Activated gamma-delta T cell treated with anti-CD3 and anti-CD28 coated beads, Interleukin-2, amount 50 U/mL, for 16 hours (primary cell): ENCODE measurements at places on chromosomes 4 and X.

GRCh38 chr4:147740176-147740575, 8.3 kb downstream of the ARHGAP10 start:
- DNase-seq: no peak

DNA sequence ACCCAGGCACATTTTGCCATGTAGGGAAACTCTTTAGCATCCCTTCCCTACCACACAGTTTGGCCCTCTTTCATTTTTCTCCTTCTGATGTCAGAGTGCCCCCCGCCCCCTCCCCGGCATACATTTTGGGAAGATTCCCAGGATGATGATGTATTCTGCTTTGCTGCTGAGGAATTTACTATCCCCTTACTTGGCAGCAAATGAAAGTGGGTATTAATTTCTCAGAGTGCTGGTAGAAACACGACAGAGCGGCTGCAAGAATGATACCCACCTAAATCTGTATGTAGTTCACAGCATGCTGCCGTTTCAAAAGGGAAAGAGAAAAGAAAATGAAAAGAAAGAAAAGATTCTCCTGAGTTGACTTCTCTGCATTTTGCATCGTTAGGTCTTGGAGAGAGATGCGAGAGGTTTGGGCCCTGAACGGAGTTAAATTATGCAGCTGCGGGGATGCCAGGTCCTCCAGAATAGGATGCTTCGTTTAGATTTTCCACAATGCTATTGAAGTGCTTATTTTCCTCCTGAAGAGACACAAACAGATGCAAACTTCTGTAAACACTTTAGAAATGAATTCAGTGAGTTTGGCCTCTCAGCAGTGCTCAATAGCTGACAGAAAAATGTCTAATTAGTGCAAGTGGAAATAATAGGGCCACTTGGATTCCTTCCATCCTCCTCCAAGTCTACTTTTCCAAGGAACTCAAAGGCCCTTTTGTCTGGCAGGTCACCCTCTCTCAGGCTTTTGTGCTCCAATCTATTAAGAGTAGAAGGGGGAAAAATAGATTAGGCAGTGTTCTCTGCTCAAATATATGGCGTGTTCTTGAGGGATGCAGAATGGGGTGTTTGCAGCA, 106.2 kb downstream of the ALPK1 start:
- no peak for DNase-seq

DNA sequence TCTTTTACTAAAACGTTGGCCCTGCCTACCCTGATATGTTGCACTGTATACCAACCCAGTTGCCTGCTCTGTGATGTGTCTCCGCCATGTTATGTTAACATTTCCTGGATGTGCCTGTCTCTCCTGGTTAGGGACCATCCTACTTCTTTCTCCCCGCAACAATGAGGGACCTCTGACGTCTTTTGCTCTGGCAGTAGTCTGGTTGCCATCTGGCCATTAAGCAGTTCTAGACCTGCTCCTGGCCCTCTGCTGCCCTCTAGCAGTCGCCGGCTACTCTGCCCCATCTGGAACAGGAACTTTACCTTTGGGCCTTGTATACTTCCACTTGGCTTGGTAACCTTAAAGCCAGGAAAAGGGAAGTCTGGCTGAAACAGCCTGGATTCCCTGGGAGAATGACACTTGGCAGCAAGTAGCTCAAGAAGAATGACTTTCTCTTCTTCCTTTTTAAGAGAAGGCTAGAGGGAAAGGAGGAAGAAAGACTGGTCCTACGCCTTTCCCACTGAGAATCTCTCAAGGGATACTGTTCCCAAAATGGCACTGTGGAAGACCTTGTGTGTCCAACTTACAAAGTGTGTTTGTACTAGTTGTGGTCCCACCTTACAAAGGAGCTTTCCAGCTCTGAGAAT, 63.5 kb downstream of the GPC3 start:
- DNase-seq: no peak

DNA sequence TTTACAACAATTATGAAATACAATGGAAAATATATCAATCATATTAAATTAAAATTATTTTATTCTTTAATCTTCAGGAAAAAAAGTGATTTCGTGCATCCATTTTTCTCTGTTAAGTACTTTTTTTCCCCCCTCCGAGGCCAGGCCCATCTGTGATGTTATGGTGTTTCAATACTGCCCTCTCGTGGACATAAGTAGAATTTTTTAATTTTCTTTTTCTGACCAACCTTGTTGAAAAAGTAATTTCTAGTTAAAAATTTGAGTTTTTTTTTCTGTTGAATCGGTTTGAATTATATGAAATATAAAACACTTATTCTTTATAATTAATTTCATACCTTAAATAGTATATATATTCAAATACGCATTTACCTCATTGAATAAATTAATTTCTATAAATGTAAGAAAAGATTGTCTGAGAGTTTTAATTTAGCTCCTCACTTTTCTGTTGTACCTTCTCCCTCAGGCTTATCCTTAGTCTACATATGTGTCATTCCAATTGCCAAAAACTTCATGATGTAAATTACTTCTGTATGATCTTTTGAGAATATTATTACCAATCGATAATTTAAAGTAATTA, 175.8 kb upstream of the TECRL start:
- no peak for DNase-seq

GRCh38 chr4:104451573-104451972, 43.1 kb downstream of the CXXC4 start:
- DNase-seq: no peak

DNA sequence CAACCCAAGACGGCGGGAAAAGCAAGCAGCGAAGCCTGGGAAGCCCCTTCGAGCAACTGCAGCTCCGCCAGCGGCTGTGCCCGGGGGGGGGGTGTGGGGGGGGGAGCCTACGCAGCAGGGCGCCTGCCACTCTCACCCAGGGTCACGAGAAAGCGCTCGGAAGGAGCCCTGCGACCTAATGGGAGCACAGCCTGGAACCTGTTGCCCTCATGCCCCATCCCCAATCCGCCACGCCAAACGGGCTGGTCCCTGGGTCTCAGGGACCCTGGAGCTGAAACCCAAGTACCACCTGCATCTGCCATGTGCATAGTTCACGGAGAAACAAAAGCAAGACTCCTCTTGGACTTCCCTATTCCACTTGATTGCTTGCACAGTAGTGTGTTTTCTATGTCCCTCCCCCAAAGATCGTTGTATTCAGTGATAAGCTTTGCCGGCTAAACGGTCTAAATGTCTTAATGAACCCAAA, 359 bp upstream of the GAB3 start:
- DNase-seq: no peak

GRCh38 chr4:121411151-121411744, 30.4 kb upstream of the QRFPR start:
- no peak for DNase-seq

GRCh38 chr4:152459326-152459725, 76.6 kb downstream of the FBXW7 start:
- no peak for DNase-seq

- DNase-seq: no peak
These were observed 15.6 kb upstream of the ART3 start for GRCh38 chr4:76058888-76059426.

- DNase-seq: no peak
These were observed 734 bp upstream of the GALNT7 start for GRCh38 chr4:173167758-173168395.

DNA sequence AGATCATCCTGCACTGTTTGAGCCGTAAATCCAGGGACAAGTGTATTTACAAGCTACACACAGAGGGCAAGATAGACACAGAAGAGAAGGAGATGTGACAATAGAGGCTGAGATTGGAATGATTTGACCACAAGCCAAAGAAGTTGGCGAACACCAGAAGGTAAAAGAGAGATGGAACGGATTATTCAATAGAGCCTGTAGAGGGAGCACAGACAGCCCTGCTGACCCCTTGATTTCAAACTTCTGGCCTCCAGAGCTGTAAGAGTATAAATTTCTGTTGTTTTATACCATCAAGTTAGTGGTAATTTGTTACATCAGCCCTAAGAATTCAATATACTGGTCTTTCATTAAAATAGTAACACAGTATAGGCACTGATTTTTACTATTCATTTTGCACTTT, 447.8 kb downstream of the FAT4 start:
- DNase-seq: no peak

- DNase-seq: no peak
These were observed 1.2 kb upstream of the BLTP1 start for GRCh38 chr4:122150931-122151330.

- DNase-seq: no peak
These were observed 58.3 kb upstream of the DHRSX start for GRCh38 chrX:2559124-2559523.

- DNase-seq: no peak
These were observed 73.4 kb upstream of the MAGEB2 start for GRCh38 chrX:30141966-30142365.

DNA sequence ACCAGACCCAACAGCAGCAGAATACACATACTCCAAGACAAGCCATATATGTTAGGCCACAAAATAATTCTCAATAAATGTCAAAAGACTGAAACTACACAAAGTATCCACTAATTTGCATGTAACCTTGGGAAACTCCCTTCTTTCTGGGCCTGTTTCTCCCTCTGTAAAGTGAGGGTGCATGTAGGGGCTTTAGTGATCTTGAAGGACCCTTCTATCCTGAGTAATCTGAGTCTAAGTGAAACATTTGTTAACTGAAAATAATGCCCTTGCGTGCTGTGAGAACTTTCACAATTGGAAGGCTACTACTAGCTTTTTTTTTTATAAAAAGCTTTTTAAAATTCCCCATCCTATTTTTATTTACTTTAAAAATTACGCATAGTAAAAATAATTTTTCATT, 125.2 kb downstream of the NEXMIF start:
- DNase-seq: no peak

- DNase-seq: no peak
These were observed 175.1 kb downstream of the AR start for GRCh38 chrX:67718926-67719325.

GRCh38 chr4:74206088-74206825, 48.3 kb downstream of the MTHFD2L start:
- DNase-seq: no peak

DNA sequence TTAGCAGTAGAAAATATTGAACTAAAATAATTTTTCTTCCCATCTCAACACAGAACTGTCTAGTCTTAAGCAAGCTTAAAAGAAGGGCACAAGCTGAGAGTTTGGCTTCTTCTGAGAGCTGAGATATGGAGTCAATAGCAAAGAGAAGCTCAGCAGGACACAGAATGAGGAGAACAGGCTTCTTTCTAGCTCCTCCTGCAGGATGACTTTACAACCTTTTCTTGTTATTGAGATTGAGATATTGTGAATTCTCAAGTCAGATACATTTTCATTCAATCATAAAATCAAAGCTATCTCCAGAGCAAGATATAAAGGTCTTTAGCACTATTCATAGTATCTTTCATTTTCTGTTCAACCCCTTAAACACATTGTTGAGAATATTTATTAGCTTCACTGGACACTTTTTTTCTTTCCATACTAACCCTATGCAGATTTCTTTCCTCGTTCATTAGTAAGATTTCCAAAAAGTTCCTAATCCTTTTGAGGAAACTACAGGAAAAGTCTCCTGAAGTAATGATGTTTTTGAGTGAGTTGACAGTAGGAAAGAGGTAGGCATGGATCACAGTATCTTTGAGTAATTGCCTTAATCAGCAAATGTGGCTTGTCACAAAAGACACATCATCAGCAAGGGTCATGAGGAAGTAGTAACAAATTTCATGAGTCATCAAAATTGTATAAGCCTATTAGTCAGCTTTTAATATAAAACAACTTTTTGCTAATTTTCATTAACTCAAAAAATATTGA, 17.8 kb upstream of the CXCL3 start:
- DNase-seq: no peak

GRCh38 chr4:119038116-119038841, 97.4 kb upstream of the MYOZ2 start:
- no peak for DNase-seq

DNA sequence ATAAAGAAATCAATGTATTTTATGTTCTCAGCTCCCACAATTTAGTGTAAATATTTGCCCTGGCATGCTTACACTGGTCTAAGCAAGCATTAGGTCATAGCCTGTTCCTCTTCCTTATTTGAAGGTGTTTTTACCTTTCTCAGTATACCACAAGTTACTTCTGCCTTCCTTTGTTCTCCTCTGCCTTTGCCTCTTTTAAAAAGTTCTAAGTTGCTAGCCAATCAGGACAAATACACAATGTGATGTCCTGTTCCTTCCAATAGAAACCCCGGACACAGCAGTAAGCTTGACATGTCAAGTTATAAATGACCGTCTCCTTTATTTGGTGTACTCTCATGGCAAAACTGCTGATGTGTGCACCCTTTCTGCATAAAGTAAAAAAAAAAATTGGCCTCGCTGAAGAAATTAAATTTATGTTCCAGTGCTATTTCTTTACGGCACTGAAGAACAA, 49.4 kb downstream of the UGT2B10 start:
- DNase-seq: no peak

DNA sequence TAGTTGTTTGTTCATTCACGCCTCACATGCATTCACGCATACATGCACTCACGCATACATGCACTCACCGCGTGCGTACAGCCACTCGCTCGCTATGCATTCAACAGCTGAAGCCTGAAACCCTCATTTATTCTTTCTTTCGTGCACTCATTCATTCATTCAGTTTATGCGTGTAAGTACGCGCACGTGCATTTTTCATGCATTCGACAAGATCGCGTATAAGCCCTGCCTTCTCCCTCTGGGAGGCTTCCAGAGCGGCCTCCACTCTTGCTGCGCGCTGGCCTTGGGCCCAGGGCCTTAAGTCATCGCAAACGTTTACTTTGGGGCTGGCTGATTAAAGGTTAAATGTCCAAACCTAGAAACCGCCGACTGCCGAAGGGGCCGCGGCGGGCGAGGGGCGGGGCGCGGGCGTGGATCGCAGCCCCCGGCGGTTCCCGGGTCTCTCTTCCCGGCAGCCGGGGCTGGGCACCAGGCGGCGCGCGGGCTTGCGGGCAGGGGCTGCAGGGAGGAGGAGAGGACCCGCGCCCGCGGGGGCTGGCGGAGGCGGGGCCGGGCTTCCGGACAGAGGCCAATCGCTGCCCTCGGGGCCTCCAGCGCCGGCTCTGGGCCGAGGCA, at the start of gene GYG2:
TSS of gene GYG2 (plus strand) at position 587 of the 615 bp plus-strand sequence. CDS start 1,259 bp downstream, outside the sequence.
- no peak for DNase-seq

DNA sequence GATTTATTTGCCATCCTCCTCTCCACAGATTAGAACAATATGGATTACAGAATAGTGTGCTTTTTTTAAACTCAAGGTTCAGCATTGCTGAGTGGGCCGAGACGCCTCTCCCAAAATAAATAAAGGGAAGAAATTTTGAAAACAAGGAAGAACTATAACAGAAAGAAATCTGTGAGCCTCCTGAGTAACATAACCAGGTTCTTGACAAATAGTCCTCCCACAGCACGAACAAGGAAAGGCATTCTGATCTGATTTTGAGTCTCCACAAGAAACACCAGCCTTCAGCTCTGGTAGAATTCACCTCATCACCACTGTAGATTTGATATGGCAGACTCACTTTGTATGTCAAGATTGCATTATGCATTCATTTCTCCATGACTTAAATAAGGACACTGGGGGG, 173.6 kb downstream of the HHIP start:
- DNase-seq: no peak

- DNase-seq: no peak
These were observed 282.2 kb upstream of the KLF3 start for GRCh38 chr4:38381788-38382187.

GRCh38 chr4:74446193-74446868, 1.4 kb downstream of the AREG start:
- no peak for DNase-seq
